ENCODE measurements at places on chromosomes 3 and 15.

DNA sequence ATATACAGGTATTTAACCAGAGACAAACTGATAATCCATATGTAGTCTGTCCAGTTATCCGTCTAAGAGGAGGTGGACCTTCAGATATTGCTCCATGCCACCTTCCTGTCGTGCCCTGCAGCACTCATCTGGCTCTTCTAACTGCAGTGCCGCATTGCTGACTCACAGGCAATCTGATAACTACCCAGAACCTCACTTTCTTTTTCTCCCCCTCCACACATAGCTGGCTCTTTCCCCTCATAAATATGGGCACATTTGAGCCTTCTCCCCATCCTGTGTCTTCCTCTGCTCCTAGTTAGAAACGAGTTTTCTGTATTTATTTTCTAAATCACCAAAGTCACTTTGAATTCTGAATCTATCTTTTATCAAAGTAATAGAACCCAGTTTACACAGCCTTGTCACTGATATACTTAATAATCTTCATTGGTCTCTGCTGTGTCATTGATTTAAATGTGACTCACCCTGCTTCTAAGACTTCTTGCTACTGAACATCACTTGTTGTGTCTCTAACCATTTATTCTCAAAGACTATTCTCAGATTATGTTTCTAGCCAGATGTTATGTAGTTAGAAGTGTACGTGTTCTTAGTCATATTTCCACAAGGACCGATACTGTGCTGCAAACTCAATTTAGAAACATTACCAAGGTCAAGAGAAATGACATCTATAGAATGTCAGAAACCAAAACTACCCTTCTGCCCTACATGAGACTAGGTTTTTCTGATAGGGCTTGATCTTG, 17.4 kb upstream of the KCNMB2 start:
- no peak overlapping the region for H3K27ac ChIP-seq
- H3K4me3 ChIP-seq: no peak overlapping the region

GRCh38 chr3:28846971-28847478, 433.8 kb upstream of the RBMS3 start:
- no peak overlapping the region for H3K27ac ChIP-seq
- H3K4me3 ChIP-seq: no peak overlapping the region
- H3K4me1 ChIP-seq: no peaks in the 10 kb centered on the region

DNA sequence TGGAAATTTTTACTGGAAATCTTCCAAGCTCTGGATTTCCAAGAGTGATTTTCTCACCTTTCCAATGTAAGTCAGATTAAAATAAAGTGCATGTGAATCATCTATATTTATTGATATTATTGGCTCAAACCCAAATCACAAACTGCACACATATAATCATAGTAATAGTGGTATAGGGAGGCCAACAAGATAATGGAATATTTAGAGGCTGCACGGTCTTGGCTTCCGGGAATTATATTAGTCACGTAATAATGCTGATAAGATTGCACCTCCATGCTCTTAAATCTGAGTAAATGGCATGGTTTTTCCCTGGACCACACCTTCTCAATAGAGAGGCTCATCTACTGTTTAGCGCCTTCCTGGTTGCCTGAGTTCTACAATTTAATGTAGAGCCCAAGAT, 567.1 kb upstream of the NR2F2 start:
- H3K36me3 ChIP-seq: no peaks in the 10 kb centered on the region
- H3K4me3 ChIP-seq: no peak overlapping the region
- H3K27ac ChIP-seq: no peak overlapping the region

DNA sequence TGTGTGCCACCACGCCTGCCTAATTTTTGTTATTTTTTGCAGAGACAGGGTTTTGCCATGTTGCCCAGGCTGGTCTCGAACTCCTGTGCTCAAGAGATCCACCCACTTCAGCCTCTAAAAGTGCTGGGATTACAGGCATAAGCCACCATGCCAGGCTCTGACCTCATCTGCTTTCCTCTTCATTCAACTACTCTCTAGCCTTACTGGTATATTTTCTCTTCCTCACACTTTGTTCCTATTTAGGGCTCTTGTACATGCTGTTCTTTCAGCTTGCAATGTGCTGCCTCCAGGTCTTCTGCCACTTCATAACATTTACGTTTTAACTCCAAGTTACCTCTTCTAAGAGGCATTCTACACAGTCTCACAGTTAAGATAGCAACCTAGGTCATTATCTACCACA, 34.9 kb downstream of the PIK3CB start:
- H3K4me1 ChIP-seq: no peaks in the 10 kb centered on the region
- no peak overlapping the region for H3K4me3 ChIP-seq
- H3K36me3 ChIP-seq: no peaks in the 10 kb centered on the region
- DNase-seq: no peak

- no peak overlapping the region for H3K4me3 ChIP-seq
- H3K36me3 ChIP-seq: no peaks in the 10 kb centered on the region
- DNase-seq: no peak
- no peaks in the 10 kb centered on the region for H3K4me1 ChIP-seq
- H3K27me3 ChIP-seq: peaks cover 46% of the 10 kb centered on the region
- H3K27ac ChIP-seq: no peak overlapping the region
These were observed 1.8 kb upstream of the ARNT2 start for GRCh38 chr15:80402339-80402738.

- H3K27me3 ChIP-seq: no peaks in the 10 kb centered on the region
- H3K36me3 ChIP-seq: no peaks in the 10 kb centered on the region
- peaks cover 21% of the 10 kb centered on the region for H3K4me1 ChIP-seq
- peak overlapping the region; percentile 100 for H3K4me3 ChIP-seq
- H3K27ac ChIP-seq: peak overlapping the region; percentile 98
These were observed 600 bp downstream of the FBXO45 start for GRCh38 chr3:196569003-196569516.

- no peak overlapping the region for H3K4me3 ChIP-seq
- no peaks in the 10 kb centered on the region for H3K36me3 ChIP-seq
- DNase-seq: no peak
- no peaks in the 10 kb centered on the region for H3K27me3 ChIP-seq
- no peak overlapping the region for H3K27ac ChIP-seq
These were observed 450.1 kb upstream of the THBS1 start for GRCh38 chr15:39130556-39131379.

Measured in transverse colon (tissue), 4 donors.